ENCODE measurements at places on chromosomes 2 and 18.
A peak's percentile ranks its signal among the peaks of the same experiment; 100 is the strongest.

DNA sequence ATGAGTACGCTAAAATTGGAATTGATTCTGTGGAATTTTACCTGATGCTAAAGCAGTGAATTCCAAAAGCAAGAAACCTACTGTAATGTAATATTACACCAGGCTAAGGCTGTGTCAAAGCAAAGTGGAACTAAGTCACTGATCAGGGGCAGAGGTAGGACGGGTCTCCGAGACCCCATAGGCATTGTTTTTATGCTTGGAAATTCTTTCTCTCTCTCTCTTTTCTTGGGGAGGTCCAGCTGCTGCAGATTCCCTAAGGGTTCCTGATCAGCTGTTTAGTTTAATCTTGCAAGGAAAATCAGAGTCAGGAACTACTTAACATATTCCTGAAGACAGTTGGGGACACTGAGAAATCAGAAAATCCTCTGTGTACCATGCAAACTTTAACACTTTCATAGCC, 220.2 kb downstream of the SRBD1 start:
- DNase-seq, result no peak

GRCh38 chr18:56825878-56826277, 174.7 kb downstream of the WDR7 start:
- no peak for DNase-seq

DNA sequence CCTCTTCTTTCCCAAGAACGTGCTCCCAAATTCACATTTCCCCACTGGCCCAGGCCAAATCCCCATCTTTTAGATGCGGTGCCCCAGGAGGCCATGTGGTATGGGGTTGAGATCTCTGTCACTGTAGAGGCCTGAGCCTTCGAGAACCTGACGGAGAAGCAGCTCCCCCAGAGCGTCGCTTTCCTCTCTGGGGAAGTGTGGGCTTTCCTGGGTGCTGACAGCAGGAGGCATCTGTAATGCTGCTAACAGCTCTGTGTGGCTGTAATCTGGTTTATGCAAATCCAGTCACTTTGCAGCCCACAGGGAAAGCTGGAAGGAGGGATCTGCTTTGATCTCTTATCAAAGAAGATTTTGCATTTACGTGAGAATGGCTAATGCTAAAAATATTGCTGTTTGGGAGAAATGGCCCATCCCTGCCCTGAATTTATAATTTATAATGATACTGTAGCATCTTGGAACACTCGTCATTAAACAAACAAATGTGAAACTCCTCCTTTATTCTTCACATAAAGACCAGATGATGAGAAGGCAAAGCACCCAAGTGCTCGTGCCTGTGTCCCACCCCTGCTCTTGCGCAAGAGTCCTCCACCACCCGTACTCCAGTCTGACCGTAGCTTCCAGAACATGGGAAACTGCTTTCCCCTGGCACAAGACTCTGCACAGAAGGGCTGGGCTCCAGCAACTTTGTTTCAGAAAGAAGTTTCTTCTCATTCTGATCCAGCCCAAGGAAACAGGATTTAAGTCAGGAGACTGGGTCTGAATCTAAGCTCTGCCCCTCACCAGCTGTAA, 109.9 kb upstream of the EPC2 start:
- no peak for DNase-seq

DNA sequence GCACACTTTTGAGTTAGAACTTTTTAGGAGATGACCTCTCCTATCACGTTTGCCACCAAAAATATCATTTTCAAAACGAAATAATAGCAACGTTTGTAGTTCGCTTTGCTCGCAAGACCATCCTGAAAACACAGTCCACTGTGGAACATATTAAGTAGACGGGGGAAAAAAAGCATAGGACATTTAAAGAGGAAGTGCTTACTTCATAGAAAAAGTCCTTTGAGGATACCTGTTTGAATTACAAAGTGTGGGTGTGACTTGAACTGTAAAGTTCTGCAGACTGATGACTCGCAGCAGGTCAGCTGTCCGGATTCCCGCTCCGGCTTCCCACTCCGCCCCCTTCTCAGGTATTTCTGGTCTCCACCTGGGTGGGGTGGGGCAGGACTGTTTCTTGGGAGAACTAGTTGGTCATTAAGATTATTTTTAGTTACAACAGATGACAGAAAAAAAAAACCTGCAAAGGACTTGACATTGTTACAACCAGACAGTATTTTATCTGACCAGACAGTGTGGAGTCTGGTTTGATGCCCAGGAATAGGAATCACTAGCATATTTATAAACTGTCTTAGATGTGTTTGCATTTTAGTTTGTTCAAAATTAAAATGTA, 13.3 kb downstream of the CNOT11 start:
- DNase-seq, result no peak

DNA sequence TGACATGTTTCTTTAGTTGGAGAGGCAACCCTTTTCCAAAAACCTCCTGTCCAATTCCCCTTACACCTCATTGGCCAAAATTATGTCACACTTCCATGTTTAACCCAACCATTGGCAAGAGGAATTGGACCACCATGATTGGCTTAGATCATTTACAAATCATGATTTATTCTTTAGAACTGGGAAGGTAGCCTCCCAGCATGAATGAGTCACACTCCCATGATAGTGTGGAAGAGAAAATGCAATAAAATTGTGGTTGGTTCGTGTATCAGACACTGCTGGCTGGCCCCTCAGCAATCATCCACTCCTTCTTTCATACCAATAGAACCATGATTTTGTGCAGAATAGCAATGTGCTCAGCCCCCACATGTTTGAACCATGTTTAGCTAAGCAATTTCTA, 156.6 kb upstream of the ACVR2A start:
- DNase-seq, result peak; percentile 44

DNA sequence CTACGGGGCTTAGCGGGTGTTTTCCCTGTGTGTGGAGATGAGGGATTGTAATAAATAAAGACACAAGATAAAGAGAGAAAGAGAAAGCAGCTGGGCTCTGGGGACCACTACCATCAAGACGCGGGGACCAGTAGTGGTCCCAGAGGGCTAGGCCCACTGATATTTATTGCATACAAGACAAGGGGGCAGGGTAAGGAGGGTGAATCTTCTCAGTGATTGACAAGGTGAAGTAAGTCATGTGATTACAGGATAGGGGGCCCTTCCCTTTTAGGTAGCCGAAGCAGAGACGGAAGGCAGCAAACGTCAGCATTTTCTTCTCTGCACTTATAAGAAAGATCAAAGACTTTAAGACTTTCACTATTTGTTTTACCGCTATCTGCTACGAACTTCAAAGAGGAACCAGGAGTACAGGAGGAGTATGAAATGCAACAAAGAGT, 4.5 kb upstream of the GAL3ST2 start:
- no peak for DNase-seq

GRCh38 chr2:42810971-42811811, 18.8 kb upstream of the HAAO start:
- peak; percentile 42 for DNase-seq

- DNase-seq, result no peak
Measured at GRCh38 chr2:185142677-185143076, 544.3 kb downstream of the ZNF804A start.

- no peak for DNase-seq
Measured at GRCh38 chr2:189086710-189087109, 92.9 kb downstream of the COL5A2 start.

DNA sequence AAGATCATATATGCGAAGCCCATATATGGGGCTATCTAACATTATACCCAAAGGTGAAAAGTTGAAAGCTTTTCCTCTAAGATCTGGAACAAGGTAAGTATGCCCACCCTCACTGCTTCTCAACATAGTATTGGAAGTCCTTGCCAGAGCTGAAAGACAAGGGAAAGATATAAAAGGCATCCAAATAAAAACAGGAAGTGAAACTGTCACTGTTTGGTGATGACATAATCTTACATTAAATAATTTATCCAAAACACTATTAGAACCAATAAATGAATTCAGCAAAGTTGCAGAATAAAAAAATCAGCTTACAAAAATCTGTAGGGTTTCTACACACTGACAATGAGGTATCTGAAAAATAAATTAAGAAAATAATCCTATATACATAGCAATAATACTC, 205.8 kb downstream of the INSIG2 start:
- peak; percentile 23 for DNase-seq

DNA sequence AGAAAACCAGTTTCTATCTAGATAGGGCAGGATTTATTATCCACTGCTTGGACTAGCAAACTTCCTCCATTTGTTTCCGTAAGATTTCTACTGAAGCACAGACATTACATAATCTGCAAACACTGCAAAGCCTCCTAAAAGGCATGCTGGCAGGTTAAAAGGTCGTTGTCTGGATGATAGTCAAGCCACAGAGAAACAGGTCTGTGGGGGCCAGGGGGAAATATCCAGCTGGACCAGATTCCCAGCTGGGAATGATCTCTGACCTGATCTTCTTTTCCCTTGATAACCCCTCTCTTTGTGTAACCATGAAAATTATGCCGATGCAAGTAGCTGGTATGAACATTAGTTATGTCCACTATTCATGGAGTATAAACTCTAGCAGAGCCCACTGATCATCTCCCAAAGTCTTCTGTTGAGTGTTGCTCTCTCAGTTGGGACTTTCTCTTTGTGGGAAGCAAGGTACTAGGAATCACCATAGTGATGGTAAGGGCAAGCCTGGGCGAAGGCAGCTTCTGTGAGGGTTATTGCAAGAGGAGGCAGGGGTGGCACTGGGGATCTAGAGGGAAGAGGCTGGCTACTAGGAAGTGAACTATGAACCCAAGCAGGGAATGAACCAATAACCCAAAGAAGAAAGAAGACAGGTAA, 61.3 kb downstream of the GDF7 start:
- no peak for DNase-seq

GRCh38 chr2:173986805-173987204, 21.6 kb upstream of the SP3 start:
- DNase-seq, result peak; percentile 50

GRCh38 chr2:193539188-193539587, 1344.5 kb upstream of the TMEFF2 start:
- no peak for DNase-seq

- no peak for DNase-seq
Measured at GRCh38 chr18:3983351-3983969, 471.6 kb downstream of the DLGAP1 start.

DNA sequence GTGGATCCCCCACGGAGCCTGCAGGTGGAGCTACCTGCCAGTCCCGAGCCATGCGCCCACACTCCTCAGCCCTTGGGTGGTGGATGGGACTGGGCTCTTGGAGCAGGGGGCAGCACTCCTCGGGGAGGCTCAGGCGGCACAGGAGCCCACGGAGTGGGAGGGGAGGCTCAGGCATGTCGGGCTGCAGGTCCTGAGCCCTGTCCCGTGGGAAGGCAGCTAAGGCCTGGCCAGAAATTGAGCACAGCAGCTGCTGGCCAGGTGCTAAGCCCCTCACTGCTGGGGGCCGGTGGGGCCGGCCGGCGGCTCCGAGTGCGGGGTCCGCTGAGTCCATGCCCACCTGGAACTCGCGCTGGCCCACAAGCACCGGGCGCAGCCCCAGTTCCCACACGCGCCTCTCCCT, 91.7 kb upstream of the ACVR1 start:
- DNase-seq, result no peak

- DNase-seq, result no peak
Measured at GRCh38 chr2:22167256-22167655, 1043.5 kb downstream of the TDRD15 start.

DNA sequence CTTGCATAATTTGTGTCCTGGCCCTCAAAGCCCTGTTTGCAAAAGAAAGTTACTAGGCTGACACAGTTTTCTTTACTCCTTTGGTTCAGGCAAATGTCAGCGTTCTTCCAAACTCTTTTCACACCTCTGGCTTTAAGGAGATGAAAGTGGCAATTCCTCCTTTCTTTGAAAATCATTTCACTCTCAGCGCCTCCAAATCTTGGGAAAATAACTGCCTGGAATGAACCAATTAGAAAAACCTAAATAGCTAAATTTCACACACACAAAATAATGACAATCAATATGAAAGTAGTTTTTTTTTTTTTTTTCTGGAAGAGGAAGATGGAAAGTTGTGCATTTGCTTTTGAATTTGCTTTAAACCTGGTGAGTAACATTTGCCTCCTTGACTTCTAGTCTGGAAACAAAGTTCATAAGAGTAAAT, 1.7 kb downstream of the MEIS1 start:
- DNase-seq, result no peak

GRCh38 chr2:157428500-157429175, 15.3 kb downstream of the CYTIP start:
- no peak for DNase-seq

- no peak for DNase-seq
Measured at GRCh38 chr2:159755788-159756187, 42.2 kb downstream of the CD302 start.

GRCh38 chr2:239692362-239692851, 291.6 kb upstream of the HDAC4 start:
- DNase-seq, result no peak

GRCh38 chr2:1780693-1781092, 36.4 kb upstream of the PXDN start:
- no peak for DNase-seq

- DNase-seq, result peak; percentile 31
Measured at GRCh38 chr2:99691926-99692325, 202.1 kb upstream of the REV1 start.

DNA sequence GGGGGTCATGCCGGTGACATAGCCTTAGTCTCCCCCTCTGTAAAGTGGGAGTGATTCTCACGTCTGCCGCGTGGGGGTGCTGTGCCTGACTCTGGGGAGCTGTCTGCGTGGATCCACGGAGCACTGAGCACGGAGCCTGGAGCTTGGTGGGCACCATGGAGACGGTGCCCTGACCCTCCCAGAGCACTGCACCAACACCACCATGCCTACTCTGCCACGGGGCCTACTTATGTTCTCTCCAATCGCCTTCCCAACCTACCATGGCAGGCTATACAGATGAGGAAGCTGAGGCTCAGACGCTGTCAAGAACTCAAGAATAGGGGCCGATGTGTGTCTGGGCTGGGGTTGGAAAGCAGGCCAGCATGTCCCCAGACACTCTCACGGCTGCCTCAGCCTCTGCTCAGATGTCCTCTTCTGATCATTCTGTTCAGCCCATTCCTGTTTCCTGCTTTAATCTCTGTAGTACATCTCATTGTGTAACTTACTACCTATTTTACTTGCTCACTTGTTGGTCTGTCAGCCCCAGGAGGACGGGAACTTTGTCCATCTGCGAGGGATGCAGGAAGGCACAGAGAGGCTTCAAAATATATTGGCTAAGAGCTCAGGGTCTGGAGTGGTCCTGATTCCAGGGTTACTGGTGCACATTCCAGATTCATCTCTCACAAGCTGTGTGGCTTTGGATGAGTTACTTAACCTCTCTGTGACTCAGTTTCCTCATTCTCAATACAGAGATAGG, 168.1 kb upstream of the HS6ST1 start:
- no peak for DNase-seq

Measured in suppressor macrophage treated with lipopolysaccharide for 4 hours (primary cell).